ENCODE measurements at places on chromosomes 6 and 20. TPM values are rescaled to one million over a fixed set of nuclear protein-coding genes. Genes with fewer than 3 reads are reported as not detected.

DNA sequence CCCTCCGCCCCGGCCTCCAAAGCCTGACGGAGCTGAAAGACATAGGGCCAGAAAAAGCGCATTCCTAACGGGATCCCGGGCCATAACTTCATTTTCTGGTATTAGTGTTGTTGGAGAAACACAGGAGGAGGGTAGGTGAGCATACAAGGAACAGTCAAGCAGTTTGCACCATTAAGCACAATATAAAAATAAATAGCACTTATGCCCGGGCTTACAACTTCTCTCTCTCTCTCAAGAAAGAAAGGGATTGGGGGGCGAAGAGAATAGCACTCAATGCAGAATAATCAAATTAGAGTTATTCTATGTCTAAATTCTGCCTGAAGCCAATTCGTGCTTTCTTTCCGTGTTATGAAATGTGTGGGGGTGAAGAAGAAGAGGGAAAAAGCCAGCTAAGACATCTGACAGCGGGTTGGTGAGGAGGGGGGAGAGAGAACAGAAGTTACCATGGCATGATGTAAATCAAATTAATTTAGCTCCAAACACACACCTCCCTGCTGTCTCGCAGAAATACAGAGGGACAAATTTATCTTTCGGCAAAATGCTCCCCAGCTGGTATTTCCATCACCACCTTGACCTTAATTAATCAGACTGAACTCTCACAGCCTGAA lies 508 bp upstream of the METTL24 start:
- no peak for DNase-seq

The VWA7 gene
- polyA plus RNA-seq: 2.2 TPM

- DNase-seq: no peak
Observed at GRCh38 chr6:20217324-20217855, 5.1 kb upstream of the MBOAT1 start.

The FAM135A gene
- 17.6 TPM for polyA plus RNA-seq

DNA sequence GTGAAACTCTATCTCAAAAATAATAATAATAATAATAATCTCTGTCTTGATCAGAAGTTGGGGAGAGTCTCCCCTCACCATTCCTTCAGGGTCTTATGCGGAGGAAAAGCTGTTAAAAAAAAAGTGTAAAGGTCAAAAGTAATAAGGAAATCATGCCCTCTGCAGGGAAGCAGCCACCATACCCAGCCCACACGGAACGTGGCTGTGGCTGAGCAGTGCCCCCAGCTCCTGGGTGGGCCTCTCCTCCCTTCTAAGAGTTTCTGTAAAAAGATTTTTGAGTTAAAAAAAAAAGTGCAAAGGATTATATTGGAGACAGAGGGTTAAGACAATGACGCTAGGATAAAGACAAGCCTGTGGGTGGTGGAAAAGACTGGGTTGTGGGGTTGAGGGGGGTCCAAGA lies 29.3 kb upstream of the ITCH start:
- no peak for DNase-seq

GRCh38 chr6:1775441-1775840 lies 165.7 kb downstream of the FOXC1 start:
- no peak for DNase-seq

The ZNF311 gene
- polyA plus RNA-seq: 2.6 TPM

The STK35 gene
- polyA plus RNA-seq: 8.4 TPM
